ENCODE measurements at places on chromosomes 7 and 10.

GRCh38 chr7:144011458-144012230, 11.5 kb downstream of the OR6B1 start:
- no peak for DNase-seq

- DNase-seq, result no peak
Measured at GRCh38 chr7:47329320-47329926, 252.5 kb downstream of the TNS3 start.

- no peak for DNase-seq
Measured at GRCh38 chr10:77244746-77245145, 392.9 kb downstream of the KCNMA1 start.

- no peak for DNase-seq
Measured at GRCh38 chr7:28208506-28208905, 27.9 kb upstream of the JAZF1 start.

DNA sequence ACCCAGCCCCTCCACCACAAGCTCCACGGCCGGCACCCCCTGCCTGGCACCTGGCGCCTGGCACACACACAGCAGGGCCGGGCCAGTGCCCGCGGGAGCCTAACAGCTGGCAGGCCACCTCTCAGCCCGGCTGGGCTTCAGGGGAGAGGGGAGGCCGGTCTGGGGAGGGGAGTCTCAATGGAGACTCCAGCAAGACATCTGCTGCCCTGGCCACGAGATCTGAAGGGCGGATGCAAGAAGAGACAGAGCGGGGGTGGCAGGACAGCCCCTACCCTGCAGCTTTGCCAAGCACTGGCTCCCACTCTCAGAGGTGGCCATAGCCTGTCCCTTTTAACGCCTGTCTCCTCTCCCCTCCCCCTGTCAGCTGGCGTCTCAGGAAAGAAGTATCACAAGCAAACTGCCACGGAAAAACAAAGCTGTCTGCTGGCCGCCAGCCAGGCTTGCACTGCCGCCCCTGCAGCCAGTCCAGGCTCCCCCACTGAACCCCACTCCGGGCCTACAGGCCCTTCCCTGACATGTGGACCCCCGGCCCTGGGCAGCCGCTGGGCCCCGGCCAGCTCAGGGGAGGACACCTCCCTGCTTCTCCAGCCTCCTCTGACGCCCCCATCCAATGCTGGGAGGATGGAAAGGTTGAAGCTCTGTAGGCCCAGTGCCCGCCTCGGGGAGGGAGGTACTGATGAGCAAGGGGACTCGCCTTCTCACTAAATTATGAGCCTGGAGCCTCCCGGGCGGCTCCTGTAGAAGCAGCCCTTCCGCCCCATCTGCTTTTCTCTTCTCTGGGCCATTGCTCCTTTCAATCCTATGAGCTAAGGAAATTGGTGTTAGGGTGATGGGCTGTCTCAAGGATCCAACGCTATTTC, 178.4 kb downstream of the ARHGAP12 start:
- DNase-seq, result no peak

- no peak for DNase-seq
Measured at GRCh38 chr7:151824373-151824933, 52.5 kb downstream of the PRKAG2 start.

GRCh38 chr10:98980353-98980752, 255.3 kb downstream of the HPSE2 start:
- DNase-seq, result no peak

- no peak for DNase-seq
Measured at GRCh38 chr7:64874114-64874513, 29.0 kb upstream of the ZNF273 start.

- DNase-seq, result no peak
Measured at GRCh38 chr10:117519286-117519685, 23.3 kb upstream of the EMX2 start.

GRCh38 chr7:30214651-30215137, 69.7 kb upstream of the ZNRF2 start:
- no peak for DNase-seq

DNA sequence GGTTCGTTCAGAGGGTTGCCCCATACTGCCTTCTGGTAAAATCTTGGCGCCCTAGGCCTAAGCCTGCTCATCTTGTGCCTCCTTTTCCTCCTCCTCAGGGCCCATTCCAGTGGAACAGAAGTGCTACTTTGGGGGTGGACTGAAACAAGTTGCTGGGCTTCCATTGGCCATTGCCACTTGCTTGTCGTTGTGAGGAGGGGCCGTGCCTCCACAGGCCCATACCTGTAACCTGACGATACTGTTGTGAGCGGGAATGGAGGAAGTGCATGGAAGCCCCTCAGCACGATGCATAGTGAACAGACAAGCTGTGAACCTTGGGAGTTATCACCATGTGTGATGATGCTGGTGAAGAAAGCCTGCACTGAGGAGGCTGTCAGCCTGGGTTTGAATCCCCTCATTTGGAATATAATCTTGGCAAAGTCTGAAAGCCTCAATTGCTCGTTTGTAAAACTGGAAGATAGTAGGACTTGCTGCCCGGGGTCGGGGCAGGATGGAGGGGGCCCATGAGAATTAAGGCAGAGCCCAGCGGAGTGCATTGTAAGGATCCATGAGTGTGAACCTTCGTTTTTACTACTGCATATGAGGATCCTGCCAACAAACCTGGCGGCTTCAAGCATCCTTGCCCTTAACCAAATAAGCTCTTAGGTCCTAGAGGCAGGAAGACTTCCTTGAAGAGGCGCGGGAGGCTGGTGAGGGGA, 671 bp upstream of the PAPSS2 start:
- DNase-seq, result no peak

DNA sequence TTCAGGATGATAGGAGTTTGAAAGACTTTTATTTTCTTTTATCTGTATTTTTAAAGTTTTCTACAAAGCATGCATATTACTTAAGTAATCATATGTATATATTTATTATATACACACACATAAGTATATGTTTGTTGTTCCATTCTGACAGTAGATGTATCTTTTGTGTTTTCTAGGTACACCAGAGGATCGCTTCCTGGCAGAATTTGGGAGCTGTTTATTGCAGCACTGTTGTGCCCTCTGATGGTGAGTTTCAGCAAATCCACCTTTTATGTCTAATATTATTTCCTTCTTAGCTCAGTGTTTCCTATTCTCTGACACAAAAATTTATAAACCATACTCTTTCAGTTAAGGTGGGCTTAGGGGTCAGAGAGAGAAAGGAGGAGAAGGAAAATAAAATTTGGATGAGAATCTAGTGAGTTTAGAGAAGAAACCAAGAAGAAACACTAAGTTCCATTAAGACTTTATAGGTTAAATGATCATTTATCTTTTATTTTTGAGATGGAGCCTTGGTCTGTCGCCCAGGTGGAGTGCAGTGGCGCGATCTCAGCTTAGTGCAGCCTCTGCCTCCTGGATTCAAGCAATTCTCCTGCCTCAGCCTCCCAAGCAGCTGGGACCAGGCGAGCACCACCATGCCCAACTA, 59.2 kb upstream of the OIT3 start:
- DNase-seq, result no peak

GRCh38 chr10:110802551-110803238, 69.0 kb upstream of the PDCD4 start:
- DNase-seq, result no peak

DNA sequence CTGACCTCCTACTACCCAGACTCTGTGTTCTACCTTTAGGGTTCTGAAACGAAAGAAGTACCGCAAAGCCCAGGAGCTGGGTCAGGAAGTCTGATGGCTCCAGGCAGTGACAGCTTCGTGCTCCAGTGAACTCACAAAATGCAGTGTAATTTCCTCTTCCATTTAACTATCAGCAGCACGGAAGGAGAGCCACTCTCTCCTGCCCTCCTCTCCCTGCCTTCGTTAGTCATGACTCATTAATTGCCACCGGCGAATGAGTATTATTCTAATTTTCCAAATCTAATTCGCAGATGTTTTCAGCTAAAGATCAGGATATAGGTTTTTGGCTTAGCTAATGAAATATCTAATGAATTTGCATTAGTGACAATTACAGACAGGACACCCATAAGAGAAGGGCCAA, 1262.0 kb downstream of the TYW1 start:
- DNase-seq, result no peak

DNA sequence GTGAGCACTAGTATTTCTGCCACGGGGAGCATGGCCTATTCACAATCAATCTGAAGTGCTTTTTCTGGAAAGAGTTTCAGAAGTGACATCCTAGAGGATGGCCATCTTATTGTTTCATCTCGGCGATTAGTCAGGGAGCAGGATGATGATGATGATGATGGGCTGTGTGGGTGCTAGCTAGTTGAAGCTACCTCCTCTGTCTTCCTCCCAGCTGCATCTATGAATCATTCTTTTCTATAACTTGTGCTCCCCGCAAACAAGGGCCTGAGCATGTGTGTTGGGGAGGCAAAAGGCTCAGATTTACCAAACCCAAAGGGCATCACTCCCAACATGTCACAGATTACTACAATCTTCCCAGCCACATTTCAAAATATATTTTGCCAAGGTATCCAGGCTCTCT, 118.7 kb upstream of the LAMB4 start:
- no peak for DNase-seq

GRCh38 chr7:69395061-69395714, 203.1 kb upstream of the AUTS2 start:
- DNase-seq, result no peak

DNA sequence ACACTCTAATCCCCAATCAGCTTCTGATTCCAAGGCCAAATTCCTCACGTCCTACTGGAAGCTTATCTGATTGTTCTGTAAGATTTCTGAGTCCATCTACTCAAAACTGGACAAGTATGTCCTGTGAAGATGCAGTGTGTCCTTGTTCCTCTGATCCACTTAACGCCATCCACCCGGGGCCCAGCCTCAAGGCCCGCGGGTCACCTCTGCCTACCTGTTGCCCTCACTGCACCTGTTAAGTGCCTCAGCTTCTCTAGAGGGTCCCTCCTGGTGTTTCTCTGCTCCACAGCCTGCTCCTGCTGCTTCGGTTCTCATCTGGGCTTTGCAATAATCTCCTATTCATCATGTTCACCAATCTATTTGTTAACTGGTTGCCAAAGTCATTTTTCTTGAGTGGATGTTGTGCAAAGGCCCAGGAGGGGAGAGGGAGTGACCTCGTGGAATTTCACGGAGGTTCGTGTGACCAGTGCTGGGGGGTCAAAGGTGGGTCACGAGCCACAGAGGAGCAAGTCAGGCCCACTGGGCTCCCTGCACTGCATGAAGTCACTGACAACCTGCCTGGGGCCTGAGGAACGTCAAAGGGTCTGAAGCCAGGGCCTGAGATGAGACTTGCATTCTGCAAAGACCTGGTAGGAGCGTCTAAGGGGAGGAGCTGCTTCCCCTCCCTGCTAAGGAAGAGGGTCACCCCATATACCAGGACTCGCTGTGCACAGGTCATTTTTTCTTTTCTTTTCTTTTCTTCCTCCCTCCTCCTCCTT, 338.1 kb downstream of the WDR37 start:
- no peak for DNase-seq

DNA sequence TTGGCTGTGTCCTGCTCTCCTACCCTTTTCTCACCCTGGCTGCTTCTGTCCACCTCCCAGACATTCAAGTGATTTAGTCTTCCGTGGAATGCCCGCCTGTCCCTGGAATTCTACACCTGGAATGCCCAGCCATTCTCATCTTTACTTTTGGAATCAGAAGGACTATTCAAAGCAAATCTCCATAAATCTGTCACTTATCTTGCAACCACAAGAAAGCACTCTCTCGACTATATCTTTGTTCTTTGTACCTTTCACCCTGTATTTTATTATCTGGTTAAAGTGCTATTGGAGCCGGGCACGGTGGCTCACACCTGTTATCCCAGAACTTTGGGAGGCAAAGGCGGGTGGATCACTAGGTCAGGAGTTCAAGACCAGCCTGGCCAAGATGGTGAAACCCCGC, 79.3 kb upstream of the KMT2E start:
- no peak for DNase-seq

- no peak for DNase-seq
Measured at GRCh38 chr10:43963379-43963778, 314.7 kb upstream of the ZNF32 start.

DNA sequence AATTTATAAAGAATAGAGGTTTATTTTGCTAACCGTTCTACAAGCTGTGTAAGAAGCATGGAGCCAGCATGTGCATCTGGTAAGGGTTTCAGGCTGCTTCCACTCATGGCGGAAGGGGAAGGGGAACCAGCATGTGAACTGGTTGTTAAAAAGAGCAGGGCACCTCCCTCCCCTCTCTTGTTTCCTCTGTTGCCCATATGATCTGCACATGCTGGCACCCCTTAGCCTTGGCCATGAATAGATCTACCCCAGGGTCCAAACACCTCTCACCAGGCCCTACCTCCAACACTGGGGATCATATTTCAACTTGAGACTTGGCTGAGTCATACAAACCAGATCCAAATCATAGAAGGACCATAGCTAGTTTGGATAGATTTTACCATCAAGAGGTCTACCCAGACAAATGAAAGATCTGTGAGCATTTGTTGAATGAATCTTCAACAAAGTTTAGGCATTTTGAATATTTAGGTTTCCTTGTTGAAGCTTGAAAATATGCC, 36.0 kb upstream of the NRP1 start:
- no peak for DNase-seq

DNA sequence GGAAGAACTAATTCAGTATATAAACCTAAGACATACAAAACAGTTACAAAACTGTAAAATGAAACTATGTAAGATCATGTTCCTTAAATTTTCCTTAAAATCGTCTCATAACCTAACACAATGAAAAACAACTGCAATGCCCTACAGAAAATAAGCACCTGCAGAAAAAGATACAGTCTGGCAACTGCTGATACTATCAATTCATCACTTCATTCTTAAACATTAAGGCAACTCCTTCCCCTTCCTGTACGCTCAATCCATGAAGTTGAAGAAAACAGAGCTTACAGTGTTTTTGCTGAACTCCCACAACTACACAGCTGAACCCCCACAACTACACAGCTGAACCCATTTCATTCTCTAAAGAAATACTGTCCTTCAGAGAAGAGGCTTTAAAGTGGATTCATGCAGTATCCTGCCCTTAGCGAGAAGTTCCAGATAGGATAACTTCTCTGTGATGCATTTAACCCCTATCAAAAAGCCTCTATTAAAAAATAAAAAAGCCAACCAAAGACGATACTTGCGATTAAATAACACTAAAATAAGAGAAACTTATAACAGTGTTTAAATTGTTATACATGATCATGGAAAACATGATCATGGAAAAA, 50.0 kb downstream of the JMJD1C start:
- DNase-seq, result no peak

DNA sequence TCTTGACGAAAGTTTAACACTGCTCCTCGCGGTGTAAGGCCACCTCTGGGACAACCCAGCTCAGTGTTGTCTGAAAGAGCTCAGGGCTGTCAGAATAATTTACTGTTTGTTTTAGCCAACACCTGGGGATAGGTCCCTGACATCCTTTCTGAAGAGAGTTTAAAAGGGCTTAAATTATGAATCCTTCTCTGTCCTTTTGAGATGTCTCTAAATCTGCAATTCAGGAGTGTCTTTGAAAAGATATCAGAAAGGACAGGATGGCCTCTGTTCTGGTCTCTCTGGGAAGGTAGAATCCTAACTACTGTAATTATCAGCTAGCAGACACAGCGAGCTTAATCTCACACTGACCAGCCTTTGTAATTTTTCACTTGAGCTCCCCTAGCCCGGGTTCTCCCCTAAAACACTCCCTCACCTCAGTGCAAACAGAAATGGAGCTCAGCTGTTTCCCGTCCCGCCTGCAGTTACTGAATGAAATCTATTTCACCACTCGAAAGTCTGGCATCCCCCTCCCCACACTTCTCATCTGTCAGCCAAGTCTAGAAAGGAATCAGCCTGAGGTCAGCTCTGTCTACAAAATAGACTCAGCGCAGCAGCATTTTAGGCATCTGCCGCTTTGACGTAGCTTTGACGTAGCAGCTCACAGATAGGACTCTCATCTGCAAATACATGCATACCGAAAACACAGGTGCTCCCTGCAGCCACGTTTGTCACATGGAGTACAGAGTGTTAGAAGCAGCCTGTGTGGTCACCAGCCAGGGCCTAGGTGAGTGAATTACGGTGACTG, 4.8 kb downstream of the DYNC2I1 start:
- no peak for DNase-seq

- DNase-seq, result no peak
Measured at GRCh38 chr7:30251708-30252329, 32.6 kb upstream of the ZNRF2 start.
